Astrocyte (in vitro differentiated cells and primary cell): ENCODE measurements at places on chromosomes 2 and 18.

- no peak for DNase-seq
These were observed 36.6 kb upstream of the SIGLEC15 start for GRCh38 chr18:45788861-45789260.

DNA sequence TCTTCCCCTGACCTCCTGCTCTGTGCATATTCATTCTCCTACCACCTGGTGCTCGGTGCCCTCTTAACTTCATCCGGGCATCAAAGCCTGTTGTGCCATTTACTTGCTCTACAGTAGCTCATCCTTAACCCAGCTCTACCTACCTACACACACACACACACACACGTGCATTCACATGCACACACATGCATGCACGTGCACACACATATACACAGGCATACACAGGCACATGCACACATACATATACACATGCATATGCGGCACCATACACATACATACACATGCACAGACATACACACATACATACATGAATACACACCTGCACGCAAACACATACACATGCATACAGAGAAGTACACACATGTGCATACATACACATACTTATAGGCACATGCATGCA lies 14.5 kb downstream of the MAL start:
- no peak for DNase-seq

DNA sequence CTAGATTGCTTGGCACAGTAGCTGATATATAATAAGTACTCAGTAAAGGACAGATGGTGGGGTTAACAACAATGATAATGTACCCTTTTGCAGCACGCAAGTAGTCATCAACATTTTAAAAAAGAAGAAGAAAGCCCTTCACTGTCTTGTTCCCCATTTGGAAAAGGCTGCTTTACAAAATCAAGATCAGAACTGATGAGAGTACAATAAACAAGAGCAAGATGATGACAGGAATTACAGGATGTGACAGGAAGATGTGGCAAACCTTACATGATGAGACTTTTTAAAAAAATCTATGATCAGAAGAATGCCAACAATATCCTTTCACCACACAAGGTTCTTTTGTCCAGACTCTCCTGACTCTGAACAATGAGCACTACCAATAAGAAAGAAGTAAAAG lies 9.1 kb downstream of the TYW5 start:
- DNase-seq, result no peak

DNA sequence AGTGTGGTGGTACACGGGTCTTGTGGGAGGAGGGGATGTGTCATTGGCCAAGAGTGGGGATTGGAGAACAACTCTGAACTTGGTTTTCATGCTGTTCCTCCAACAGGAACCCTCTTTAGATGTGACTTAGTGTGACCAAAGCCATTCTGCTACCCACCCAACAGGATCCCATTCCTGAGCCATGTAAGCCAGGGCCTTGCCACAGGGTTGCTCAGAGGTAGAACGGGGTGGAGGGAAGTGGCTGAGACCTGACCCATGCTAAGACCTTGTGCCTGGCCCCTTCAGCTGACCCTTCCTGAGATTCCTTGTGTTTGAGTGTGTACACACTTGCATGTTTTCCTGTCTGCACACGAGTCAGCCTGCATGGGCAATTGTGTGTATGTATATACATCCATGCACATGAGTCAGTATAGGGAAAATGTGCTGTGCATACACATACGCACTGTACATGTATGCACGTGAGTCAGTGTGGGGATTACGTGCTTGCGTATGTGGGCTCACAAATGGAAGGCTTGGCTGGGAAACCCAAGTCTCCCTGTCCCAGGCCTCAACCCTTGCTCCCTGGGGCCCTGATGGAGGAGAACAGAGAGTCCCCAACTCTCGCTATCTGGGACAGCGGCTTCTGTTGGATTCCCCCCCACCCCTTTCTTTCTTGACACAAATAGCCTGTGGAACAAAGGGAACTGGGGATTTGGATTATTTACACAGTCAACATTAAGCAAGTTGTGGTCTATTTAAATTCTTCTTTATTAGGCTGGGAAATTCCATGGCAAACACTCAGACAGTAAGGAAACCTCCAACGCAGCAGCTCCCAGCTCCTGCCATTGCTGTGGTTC lies 339.8 kb downstream of the DYSF start:
- DNase-seq, result peak; percentile 75

DNA sequence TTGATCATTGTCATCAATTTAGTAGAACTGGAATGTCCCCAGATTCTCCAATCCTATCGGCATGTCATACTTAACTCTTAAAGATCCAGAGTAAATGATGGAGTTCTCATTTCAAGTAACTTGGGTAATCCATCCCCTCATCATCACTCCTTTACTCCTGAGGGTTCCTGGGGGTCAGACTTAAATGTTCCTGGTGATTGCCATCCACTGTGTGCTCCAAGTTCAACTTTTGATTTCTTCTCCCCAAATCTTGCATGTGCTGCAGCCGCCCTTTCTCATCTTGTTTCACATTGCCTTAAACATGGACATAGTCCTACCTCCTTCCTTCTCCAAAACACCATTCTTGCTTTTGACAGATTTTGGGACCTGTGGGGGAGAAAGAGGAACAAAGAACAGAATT lies 43.2 kb downstream of the HNMT start:
- no peak for DNase-seq

DNA sequence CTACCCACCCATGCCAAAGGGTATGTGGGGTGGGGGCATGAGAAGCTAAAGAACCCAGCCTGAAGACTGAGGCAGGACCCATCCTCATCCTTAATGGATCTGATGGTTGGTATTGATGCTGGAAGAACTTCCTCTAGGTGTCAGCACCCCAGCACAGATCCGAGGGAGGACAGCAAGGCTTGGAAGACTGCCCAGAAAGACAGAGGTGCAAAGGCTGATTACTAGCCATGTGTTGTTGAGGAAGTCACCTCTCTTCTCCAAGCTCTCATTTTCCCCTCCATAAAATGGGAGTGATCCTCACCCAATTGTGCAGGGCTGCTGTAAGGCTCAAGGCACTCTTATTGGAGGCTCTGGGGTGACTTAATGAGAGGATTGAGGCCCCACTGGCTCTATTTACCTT lies 256.5 kb downstream of the CELF4 start:
- no peak for DNase-seq

- DNase-seq, result no peak
These were observed 199.5 kb upstream of the RGPD4 start for GRCh38 chr2:107627164-107627563.

DNA sequence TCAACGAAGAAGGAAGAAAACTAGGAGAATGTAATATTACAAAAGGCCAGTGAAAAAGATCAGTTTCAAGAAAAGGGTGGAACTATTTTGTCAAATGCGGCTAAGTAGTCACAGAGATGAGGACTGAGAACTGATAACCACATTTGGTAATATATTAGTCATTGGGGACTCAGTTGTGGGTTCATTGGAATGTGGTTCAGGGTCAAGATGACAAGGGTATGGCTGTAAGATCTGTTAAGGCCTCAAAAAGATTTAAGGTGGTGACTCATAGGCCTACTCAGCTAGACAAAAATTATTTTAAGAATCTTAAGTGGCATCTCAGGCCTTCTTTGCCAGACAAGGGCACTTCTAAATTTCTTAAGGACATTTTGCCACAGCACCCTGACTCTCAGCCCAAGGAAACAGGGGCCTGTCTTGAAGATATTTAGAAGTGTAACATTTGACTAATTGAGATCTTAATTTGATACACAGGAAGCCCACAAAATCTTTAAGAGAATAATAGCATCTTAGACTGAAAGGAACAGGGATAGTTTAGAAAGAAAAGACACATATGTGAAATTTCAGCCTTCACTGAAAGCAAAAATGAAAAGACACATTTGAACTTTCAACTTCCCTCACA lies 81.3 kb downstream of the STRADB start:
- peak; percentile 96 for DNase-seq

DNA sequence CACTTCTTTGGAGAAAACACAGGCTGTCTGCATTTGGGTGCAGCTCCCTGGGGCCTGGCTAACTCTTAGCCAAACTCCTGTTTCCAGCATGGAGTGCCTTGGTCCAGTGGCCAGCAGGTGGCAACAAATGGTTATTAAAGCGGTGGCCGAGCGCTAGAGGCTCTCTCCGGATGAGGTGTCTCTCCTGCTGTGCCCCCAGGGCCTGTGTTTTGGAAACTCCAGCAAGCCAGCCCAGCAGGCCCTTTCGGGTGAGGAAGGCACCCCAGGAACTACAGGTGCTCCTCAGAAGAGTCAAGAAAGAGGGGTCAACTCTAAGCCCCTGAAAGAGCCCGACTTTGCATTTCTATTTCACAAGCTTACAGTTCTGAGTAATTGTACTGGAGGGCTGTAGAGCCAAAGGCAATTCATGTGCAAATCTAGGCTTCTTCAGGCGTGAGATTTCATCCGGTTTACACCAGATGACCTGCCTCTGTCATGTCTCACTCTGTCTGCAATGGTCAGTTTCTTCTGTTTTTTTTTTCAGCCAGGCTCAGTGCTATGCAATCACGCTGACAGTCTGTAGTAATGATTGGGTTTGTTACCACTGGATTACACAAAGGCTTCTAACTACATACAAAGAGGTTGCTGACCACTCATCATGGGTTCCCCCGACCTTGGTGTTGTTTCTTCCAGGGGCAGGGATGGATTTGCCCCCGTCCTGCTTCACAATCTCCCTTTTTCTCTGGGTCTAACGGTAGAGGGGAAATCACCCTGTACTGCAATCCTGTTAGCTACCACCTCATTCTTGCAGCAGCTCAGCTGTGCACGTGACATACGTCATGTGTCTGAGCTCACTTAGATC lies 7.6 kb upstream of the CHRNA1 start:
- DNase-seq, result peak; percentile 73

DNA sequence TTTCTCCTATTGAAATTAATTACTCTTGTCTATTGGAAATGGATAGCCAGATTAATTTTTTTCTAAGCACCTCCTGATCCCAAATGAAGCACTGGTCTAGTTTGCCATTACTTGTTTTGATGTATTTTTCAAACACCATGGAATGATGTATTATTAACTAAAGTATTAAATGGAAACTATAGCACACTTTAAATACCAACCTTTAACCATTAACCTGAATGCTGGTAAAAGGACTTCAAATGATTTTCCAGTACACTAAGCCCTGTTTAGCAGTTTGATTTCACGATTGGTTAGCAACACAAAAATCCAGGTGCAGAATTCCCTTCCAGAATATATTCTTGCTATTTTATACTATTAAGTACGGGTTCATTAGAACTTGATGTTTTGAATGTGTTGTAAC lies 37.3 kb downstream of the COL4A3 start:
- DNase-seq, result no peak

GRCh38 chr18:76518123-76518859 lies 23.2 kb upstream of the ZNF516 start:
- no peak for DNase-seq

DNA sequence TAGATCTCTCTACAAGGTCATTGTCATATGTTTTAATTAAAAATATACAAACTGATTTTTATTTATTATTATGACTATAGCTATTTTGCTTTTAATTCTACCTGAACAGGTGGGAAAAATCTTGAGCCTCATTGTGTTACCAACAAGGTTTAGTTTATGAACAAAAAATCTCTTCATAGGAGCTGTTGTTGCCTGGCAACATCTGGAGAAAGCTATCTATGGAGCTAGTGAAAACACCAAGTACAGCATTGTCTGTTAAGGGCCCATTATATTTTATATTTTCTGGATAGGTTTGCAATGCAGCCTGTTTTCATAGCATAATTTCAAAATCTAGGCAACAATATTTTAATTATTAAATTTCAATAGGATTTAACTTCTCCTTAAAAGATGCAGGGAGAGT lies 383.0 kb upstream of the TMEFF2 start:
- no peak for DNase-seq

DNA sequence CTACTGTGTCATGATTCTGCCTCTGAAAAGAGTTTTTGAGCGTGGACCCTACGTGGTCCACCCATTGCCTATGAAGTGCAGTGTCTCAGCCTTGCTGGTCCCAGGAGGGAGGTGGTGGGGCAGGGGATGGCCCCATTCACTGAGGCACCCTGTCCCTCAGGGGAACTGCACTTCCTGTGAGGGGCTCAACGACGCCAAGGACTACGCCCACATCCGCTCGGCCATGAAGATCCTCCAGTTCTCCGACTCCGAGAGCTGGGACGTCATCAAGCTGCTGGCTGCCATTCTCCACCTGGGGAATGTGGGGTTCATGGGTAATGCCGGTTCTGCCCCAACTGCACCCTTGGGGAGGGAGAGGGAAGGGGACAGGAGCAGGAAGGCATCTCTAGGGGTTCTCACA lies 42.5 kb downstream of the MYO7B start:
- DNase-seq, result no peak

- no peak for DNase-seq
These were observed 424.0 kb upstream of the CRIM1 start for GRCh38 chr2:35931626-35932025.

DNA sequence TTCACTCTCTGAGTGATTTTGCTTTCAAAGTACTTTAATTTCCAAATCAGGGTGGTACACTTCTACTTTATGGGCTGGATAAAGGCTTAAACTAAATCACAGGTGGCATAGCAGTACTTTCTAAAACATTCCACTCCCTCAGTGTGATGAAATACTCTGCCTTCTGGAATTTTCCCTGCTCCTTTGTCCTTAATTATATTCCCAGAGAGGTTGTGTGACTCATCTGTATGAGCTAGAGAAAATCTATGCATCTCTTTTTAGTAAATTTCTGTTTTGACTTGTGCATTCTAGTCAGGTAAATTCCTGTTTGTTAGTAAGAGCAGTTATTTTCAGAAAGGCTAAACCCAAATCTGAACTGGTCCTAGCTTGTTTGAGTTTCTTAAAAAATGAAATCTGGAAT lies 29.0 kb upstream of the PLA2R1 start:
- DNase-seq, result peak; percentile 65

- DNase-seq, result peak; percentile 61
These were observed 59.5 kb downstream of the PUM2 start for GRCh38 chr2:20291106-20291564.

DNA sequence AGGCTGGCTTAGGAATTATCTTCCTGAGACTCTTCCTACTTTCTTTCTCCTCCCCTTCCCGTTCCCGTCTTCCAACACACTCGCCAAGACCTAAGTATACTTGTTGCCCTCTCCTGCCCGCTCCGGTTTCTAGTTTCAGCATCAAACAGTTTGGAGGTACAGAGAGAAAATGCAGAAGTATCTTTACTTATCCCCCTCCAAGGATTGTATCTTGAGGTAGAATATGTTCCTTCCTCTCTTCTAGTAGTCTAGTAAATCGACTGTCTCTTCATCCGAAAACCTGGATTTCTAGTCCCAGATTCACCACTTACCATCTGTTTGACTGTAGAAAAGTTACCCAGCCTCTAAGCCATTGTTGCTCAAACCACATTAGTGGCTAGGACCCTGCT lies 755 bp downstream of the EIF4E2 start:
- DNase-seq, result no peak

- DNase-seq, result no peak
These were observed 352.1 kb downstream of the RND3 start for GRCh38 chr2:150135223-150135883.

- no peak for DNase-seq
These were observed 343.4 kb downstream of the GPD2 start for GRCh38 chr2:156779416-156780120.

DNA sequence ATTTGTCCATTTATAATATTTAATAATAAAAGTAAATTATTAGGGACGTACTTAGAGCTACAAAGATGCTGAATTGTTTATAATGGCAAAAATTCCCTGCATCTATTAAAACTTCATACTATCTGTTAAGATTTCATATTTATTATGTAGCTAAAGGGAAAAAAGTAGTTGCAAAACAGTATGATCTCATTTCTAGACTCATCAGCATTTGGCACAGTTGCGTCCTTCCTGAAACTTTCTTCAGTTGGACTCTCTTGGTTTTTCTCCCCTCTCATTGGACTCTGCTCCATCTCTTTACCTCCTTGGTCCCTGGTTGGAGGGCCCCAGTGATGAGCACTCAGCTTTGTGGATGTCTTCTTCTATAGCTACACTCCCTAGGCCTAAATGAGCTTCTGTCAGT lies 99.6 kb downstream of the TMEM247 start:
- DNase-seq, result no peak
